Right kidney (tissue), 9 donors: ENCODE measurements at places on chromosomes 4 and X.

GRCh38 chr4:1203026-1203616 lies 30.7 kb upstream of the SPON2 start:
- DNase-seq = no peak

DNA sequence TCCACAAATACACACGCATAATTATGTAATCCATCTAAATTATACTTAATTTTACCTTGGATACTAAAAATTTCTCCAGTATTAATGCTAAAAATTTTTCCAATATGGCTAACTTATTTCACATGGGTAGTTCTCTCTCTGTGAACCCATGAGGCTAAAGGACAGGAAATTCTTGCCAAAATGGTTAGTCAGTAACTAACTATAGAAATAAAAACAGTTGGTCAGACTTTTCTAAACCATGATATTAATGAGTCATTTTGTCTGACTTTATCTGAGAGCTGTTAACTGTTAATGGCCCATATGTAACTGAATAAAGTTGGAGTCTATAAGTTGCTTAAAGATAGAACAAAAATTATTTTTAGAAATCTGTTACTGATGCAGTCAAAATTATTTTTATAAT lies 549.4 kb downstream of the TLL1 start:
- DNase-seq = no peak

GRCh38 chrX:152074163-152074562 lies 64.2 kb downstream of the MAGEA10 start:
- DNase-seq = no peak

DNA sequence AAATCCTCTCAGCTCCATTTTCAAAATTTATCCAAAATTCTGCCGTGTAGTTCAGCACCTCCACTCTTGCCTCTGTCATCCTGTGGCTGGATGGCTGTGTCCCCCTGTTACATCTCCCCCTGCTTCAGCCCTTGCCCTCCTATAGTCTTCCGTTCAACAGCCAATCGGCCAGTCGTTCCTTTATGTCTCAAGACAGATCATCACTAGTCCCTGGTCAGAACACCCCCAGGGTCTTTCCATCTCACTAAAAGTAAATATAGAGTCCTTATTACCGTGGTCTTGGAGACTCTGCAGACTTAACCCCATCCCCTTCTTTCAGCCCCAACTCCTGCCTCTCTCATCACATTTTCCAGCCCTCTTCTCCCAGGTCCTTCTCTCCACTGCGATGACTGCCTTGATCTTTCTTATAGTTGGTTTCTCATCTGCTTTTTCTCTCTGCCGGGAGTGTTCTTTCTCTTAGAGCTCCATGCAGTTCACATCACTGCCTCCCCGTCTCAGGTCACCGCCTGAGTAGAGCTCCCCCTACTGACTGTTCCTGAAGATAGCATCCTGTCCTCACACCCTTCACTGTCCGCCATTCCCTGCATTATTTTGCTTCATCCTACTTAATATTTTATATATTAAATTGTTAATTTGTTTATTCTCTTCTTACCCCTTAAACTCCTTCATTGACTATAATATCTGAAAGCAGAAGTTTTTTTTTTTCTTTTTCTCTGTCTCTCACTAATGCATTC lies 736.9 kb upstream of the MAGEB2 start:
- DNase-seq = no peak

GRCh38 chrX:39765327-39765726 lies 332.4 kb downstream of the BCOR start:
- DNase-seq = no peak

DNA sequence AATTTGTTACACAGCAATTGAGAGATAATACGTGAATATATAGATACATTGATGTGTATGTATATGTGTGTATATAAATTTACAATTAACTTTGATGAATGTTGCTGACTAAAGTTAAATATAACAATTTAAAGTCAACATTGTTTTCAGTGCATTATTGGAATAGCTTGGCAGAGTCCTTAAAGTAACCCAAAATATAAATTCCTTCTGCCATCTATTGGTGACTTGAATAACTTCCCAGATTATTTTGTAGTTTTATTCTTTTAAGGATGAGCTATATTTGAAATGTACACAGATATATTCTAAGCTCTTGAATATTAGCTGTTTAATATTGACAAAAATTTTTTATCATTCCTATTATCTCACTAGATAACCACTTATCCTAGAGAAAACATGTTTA lies 298.2 kb upstream of the FSTL5 start:
- DNase-seq = no peak
